ENCODE measurements at places on chromosomes 2 and 18. TPM values are rescaled to one million over a fixed set of nuclear protein-coding genes. Genes with fewer than 3 reads are reported as not detected.

The IL1RL1 gene
- 0.35 TPM for polyA plus RNA-seq

The RAB3GAP1 gene
- 34.3 TPM for polyA plus RNA-seq

The CNGA3 gene
- 0.66 TPM for polyA plus RNA-seq

The GRB14 gene
- 1.3 TPM for polyA plus RNA-seq

The RNF25 gene
- polyA plus RNA-seq, result 24.2 TPM

The DNAJC5G gene
- polyA plus RNA-seq, result 0.24 TPM

The ABCG8 gene
- polyA plus RNA-seq, result 0.09 TPM

The ACKR3 gene
- polyA plus RNA-seq, result 24.9 TPM

The POU3F3 gene
- 0.13 TPM for polyA plus RNA-seq

The AAMP gene
- 87.4 TPM for polyA plus RNA-seq

The GPN1 gene
- polyA plus RNA-seq, result 31.2 TPM

The FBXO48 gene
- 1.6 TPM for polyA plus RNA-seq

The FIGN gene
- 2.0 TPM for polyA plus RNA-seq

The CPS1 gene
- polyA plus RNA-seq, result 0.99 TPM

The PPP1R1C gene
- polyA plus RNA-seq, result 0.34 TPM

The NTSR2 gene
- polyA plus RNA-seq, result not detected

The UGT1A9 gene
- not detected for polyA plus RNA-seq

The HOXD13 gene
- not detected for polyA plus RNA-seq

The THUMPD2 gene
- polyA plus RNA-seq, result 19.7 TPM

Measured in forelimb muscle (tissue), 1 donor.